ENCODE measurements at places on chromosomes 5 and 9.

DNA sequence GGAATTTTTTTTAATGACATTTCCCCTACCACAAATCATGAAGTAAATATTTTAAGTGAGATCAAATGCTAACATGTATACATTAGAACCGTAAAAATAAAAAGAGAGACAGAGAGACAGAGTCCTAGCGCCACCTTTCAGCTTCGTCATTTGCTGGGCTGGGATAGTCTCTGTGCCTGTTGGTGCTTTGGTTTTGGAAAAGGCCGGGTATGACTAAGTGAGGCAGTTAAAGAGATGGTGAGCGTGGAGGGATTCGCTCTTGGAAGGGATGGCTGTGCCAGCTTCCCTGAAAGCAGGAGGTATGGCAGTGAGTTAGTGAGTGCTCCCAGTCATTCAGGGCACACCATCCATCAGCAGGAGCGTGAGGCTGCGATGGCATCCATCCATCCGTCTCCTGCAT lies 729.6 kb upstream of the WWC1 start:
- H3K36me3 ChIP-seq = no peaks in the 10 kb centered on the region
- no peak overlapping the region for H3K4me3 ChIP-seq
- H3K27ac ChIP-seq = no peak overlapping the region
- no peaks in the 10 kb centered on the region for H3K27me3 ChIP-seq

GRCh38 chr5:172611913-172612312 lies 29.1 kb upstream of the NEURL1B start:
- no peak overlapping the region for H3K27ac ChIP-seq
- H3K4me1 ChIP-seq = no peaks in the 10 kb centered on the region
- peaks cover 18% of the 10 kb centered on the region for H3K27me3 ChIP-seq

- no peak overlapping the region for H3K4me3 ChIP-seq
- H3K4me1 ChIP-seq = no peaks in the 10 kb centered on the region
- no peak overlapping the region for H3K27ac ChIP-seq
- no peaks in the 10 kb centered on the region for H3K36me3 ChIP-seq
- H3K27me3 ChIP-seq = peaks cover 2% of the 10 kb centered on the region
- no peak for DNase-seq
Observed at GRCh38 chr9:133713150-133713959, 24.8 kb downstream of the SARDH start.

- H3K36me3 ChIP-seq = no peaks in the 10 kb centered on the region
- peaks cover 15% of the 10 kb centered on the region for H3K27me3 ChIP-seq
- H3K27ac ChIP-seq = no peak overlapping the region
- no peaks in the 10 kb centered on the region for H3K4me1 ChIP-seq
- H3K4me3 ChIP-seq = no peak overlapping the region
- no peak for DNase-seq
Observed at GRCh38 chr9:122192261-122192875, 32.7 kb downstream of the MORN5 start.

DNA sequence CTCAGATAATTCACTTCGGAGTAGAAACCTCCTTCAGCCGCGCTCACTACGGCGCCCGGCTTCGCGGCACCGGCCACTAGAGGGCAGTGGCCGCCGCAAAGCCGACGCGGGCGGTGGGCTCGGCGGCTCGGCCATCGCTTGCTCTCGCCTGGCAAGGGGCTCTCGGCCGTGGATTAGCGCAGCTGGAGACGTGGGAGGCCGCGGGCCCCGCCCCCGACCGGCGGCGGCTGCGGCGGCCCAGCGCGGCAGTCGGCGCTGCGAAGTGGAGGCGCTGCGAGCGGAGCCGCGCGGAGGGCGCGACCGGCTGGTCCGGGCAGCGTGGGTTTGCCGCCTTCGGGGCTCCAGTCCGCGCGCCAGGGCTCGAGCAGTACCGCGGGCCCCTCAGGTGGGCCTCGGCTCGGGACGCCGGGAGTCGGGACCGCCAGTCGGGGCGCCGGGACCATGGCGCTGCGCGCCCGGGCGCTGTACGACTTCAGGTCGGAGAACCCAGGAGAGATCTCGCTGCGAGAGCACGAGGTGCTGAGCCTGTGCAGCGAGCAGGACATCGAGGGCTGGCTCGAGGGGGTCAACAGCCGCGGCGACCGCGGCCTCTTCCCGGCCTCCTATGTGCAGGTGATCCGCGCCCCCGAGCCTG lies at the start of gene SNX18:
SNX18 (plus strand) TSS at position 248 of the 634 bp plus-strand sequence; CDS start at position 442, 194 bp downstream.
- DNase-seq = peak; percentile 94
- H3K27ac ChIP-seq = peak within 1 kb of the TSS; percentile 40
- H3K4me3 ChIP-seq = peak within 1 kb of the TSS; percentile 87
- H3K36me3 ChIP-seq = peaks cover 33% of the 10 kb centered on the region

DNA sequence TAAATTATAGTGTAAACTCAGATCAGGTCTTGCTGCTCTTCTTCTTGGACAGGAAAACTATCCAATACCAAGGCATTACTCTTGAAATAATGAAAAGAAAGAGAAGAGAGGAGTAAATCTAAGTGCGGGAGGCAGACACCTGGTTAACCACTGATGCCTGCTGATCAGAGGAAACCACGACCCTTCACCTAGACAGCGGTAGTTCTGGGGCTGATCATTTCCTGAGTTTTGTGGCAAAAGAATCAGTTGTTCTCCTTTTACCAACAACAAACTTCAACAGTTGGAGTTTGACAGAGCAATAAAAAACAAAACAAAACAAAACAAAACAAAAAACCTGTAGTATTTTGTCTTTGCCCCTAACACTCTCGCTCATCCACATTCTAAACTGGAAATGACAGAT lies 3.0 kb downstream of the RLN1 start:
- peak overlapping the region; percentile 39 for H3K4me3 ChIP-seq
- H3K4me1 ChIP-seq = peaks cover 25% of the 10 kb centered on the region
- peaks cover 21% of the 10 kb centered on the region for H3K36me3 ChIP-seq
- peak; percentile 72 for DNase-seq
- H3K27me3 ChIP-seq = no peaks in the 10 kb centered on the region

- H3K4me3 ChIP-seq = no peak overlapping the region
- H3K27ac ChIP-seq = no peak overlapping the region
- H3K4me1 ChIP-seq = no peaks in the 10 kb centered on the region
- H3K27me3 ChIP-seq = no peaks in the 10 kb centered on the region
Observed at GRCh38 chr5:90037646-90038045, 371.9 kb downstream of the CETN3 start.

GRCh38 chr9:132235894-132236661 lies 74.2 kb downstream of the NTNG2 start:
- no peaks in the 10 kb centered on the region for H3K36me3 ChIP-seq
- H3K4me1 ChIP-seq = peaks cover 5% of the 10 kb centered on the region
- peak; percentile 85 for DNase-seq
- H3K27ac ChIP-seq = no peak overlapping the region
- H3K4me3 ChIP-seq = no peak overlapping the region

- peak overlapping the region; percentile 95 for H3K27ac ChIP-seq
- H3K27me3 ChIP-seq = no peaks in the 10 kb centered on the region
- H3K4me3 ChIP-seq = peak overlapping the region; percentile 96
- peaks cover 9% of the 10 kb centered on the region for H3K36me3 ChIP-seq
- DNase-seq = peak; percentile 43
- H3K4me1 ChIP-seq = peaks cover 35% of the 10 kb centered on the region
Observed at GRCh38 chr5:64767959-64768357, 533 bp downstream of the SREK1IP1 start.

DNA sequence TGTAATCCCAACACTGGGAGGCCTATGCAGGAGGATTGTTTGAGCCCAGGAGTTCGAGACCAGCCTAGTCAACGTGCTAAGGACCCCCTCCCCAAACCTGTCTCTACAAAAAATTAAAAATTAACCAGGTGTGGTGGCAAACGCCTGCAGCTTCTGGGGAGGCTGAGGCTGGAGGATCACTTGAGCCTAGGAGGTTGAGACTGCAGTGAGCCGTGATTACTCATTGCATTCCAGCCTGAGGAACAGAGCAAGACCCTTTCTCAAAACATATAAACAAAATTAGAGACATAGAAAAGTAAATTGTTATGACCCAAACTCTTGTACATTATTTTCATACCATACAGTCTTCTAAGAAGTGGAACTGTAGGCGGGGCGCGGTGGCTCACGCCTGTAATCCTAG lies 1.1 kb downstream of the GPR107 start:
- peak overlapping the region; percentile 90 for H3K27ac ChIP-seq
- DNase-seq = no peak
- peaks cover 43% of the 10 kb centered on the region for H3K4me1 ChIP-seq
- peaks cover 11% of the 10 kb centered on the region for H3K36me3 ChIP-seq
- H3K27me3 ChIP-seq = no peaks in the 10 kb centered on the region

DNA sequence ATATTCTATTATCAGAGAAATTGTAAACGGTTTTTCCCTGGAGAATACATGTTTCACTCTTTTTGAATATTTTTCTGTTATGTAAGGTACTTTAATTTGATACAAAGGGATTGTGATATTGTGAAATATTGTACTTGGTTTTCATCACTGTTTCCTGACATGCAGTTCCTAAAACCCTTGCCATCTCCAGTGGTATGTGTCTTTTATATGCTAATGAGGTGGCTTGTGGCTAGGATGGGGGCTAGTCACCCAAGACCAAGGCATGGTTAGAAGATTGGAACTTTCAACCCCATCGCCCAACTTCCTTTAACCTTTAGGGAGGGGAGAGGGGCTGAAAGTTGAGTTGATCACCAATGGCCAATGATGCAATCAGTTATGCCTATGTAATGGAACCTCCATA lies 160.6 kb downstream of the TAF11L14 start:
- H3K27ac ChIP-seq = no peak overlapping the region
- no peak overlapping the region for H3K4me3 ChIP-seq
- H3K4me1 ChIP-seq = no peaks in the 10 kb centered on the region
- no peaks in the 10 kb centered on the region for H3K36me3 ChIP-seq
- H3K27me3 ChIP-seq = no peaks in the 10 kb centered on the region

DNA sequence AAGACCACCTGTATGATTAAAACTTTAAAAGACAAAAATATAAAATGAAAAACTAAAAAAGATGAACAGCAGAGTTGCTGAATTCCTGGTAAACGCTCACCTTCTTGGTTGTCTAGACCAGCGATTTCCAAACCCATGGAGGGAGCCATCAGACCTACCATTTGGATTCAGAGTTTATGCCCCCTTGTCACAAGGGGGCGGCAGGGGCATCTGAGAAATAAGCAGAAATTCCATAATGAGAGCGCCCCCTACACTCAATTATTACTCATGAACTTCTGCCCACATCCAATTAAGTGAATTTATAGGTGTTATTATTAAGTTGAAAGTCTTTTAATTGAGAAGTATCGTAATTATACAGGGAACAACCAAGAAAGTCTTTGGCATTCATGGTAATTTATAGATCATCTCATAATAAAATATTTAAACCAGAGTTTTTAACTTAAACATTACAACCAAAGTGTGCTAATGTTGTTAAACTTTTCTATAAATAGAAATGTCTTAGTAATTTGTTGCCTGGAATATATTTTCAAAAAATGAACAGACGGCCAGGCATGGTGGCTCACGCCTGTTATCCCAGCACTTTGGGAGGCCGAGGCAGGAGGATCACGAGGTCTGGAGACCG lies 35.2 kb upstream of the SPATA31C2 start:
- H3K4me3 ChIP-seq = no peak overlapping the region
- H3K27me3 ChIP-seq = peaks cover 38% of the 10 kb centered on the region
- no peaks in the 10 kb centered on the region for H3K36me3 ChIP-seq
- no peak overlapping the region for H3K27ac ChIP-seq

DNA sequence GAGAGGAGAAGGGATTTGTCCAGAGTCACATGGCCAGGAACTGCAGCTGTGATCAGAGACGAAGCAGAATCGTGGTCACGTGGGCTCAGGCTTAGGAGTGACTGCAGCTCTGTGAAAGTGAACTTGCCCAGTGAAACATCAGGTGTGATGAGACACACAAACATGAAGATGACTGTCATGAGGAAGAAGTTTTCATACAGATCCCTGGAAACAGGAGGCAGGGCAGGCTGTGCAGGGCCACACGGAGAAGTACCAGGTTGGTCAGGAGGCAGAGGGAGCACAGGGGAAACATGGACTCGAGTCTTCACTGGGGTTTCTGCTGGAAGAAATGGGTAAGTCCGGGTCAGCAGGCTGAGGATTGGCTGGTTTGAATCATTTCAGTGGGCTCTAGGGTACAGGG lies 64.1 kb downstream of the BARX1 start:
- H3K4me3 ChIP-seq = no peak overlapping the region
- DNase-seq = peak; percentile 16
- no peaks in the 10 kb centered on the region for H3K36me3 ChIP-seq

DNA sequence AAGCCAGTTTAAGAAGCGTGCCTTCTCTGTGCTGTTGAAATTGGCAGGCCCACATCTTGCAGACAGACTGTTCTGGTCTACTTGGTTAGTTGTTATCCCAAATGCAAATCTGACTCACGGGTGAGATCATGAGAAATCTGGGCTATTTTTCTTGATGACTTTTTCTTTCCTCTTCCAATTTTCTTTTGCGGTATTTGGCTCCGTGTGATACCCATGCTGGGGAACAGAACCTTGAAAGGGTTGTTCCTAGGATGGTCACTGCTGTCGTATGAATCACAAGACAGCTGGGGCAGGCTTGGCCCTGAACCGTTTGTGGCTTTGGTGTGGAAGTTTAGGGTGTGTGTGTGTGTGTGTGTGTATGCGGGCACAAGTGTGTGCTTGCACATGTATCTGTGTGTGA lies 24.6 kb downstream of the PDZD2 start:
- H3K4me1 ChIP-seq = no peaks in the 10 kb centered on the region
- H3K27ac ChIP-seq = no peak overlapping the region
- H3K4me3 ChIP-seq = no peak overlapping the region
- H3K27me3 ChIP-seq = no peaks in the 10 kb centered on the region
- DNase-seq = no peak

DNA sequence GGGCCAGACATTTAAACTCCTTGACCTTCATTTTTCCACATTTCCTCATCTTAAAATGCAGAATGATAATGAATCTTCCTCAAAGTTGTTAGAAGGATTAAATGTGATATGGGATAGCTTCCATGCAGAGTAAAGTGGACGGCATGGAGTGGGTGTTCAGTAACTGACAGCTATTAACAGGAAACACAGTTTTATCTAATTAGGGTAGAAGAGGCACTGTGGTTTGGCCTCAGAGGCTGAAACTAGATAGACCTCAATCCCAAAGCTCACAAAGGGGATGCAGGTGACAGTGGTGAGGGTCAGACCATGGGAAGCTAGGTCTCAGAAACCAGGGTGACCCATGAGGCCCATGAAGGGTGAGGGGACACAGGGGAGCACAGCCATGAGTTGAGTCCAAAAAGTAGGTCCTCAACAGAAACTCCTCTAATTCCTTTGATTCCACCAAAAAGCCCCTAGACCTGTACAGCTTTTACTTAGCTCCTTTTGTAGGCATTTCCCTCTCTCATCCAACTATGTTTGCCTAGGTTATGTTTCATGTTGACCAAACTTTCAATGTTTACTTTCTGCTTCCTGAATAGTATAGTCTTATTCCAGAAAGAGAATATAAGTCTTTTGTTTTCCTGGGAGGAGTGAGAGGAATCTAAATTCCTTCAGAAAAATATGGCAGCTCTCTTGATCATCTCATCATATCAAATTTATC lies 27.9 kb upstream of the GLDC start:
- H3K27ac ChIP-seq = no peak overlapping the region
- no peak overlapping the region for H3K4me3 ChIP-seq
- H3K27me3 ChIP-seq = peaks cover 4% of the 10 kb centered on the region
- peaks cover 6% of the 10 kb centered on the region for H3K4me1 ChIP-seq

DNA sequence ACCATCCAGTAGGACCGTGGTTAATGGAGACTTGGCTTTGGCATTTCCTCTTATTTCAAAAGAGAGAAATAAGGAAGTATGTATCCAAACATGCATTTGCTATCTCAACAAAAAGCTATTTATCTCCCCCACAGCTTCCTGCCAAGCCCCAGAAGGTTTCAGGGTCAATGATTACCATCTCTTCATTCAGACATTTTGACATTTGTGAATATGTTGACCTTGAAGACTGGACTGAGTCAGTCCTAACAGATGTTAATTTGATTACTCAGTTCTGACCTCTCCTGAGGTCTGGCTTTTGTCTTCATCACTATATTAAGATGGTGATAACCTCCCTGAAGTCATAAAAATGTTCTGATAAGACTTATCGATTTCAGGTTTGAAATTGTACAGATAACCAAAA lies 479.4 kb downstream of the AGTPBP1 start:
- H3K4me3 ChIP-seq = no peak overlapping the region
- no peaks in the 10 kb centered on the region for H3K27me3 ChIP-seq
- H3K27ac ChIP-seq = no peak overlapping the region
- no peaks in the 10 kb centered on the region for H3K36me3 ChIP-seq
- DNase-seq = no peak
